ENCODE measurements at places on chromosomes 16 and 17. TPM values are rescaled to one million over a fixed set of nuclear protein-coding genes. Genes with fewer than 3 reads are reported as not detected.

- H3K27me3 ChIP-seq = no peaks in the 10 kb centered on the region
- peak overlapping the region; percentile 93 for H3K4me3 ChIP-seq
- H3K4me1 ChIP-seq = peaks cover 55% of the 10 kb centered on the region
- no peaks in the 10 kb centered on the region for H3K36me3 ChIP-seq
Measured at GRCh38 chr17:1491443-1492248, 840 bp downstream of the MYO1C start.

GRCh38 chr16:78638371-78638770 lies 538.9 kb downstream of the WWOX start:
- H3K36me3 ChIP-seq = no peaks in the 10 kb centered on the region
- H3K27ac ChIP-seq = no peak overlapping the region
- no peak overlapping the region for H3K4me3 ChIP-seq

The HSD17B2 gene
- total RNA-seq = not detected

DNA sequence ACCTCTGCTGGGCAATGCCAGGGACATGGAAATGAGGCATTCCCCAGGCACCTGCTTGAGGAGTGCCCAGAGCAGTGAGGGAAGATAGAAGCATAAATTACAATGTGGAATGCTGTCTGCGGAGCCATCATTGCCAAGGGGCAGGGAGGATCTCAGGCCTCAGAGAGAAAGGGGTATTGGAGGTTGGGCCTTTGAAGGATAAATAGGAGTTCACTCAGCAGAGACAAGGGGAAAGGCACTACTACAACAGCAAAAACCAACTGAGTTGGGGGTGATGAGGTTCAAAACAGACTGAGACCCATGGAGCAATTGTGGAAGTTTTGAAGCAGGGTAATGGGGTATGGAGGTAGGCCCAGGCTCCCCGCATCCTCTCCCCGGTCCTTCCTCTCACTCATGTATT lies 32.8 kb downstream of the SREBF1 start:
- peaks cover 18% of the 10 kb centered on the region for H3K4me1 ChIP-seq
- 0 out of 2 replicates have a peak overlapping the region, but pooled peaks have one; percentile 9 for H3K27ac ChIP-seq
- DNase-seq = no peak
- no peak overlapping the region for H3K4me3 ChIP-seq
- H3K36me3 ChIP-seq = peaks cover 2% of the 10 kb centered on the region

DNA sequence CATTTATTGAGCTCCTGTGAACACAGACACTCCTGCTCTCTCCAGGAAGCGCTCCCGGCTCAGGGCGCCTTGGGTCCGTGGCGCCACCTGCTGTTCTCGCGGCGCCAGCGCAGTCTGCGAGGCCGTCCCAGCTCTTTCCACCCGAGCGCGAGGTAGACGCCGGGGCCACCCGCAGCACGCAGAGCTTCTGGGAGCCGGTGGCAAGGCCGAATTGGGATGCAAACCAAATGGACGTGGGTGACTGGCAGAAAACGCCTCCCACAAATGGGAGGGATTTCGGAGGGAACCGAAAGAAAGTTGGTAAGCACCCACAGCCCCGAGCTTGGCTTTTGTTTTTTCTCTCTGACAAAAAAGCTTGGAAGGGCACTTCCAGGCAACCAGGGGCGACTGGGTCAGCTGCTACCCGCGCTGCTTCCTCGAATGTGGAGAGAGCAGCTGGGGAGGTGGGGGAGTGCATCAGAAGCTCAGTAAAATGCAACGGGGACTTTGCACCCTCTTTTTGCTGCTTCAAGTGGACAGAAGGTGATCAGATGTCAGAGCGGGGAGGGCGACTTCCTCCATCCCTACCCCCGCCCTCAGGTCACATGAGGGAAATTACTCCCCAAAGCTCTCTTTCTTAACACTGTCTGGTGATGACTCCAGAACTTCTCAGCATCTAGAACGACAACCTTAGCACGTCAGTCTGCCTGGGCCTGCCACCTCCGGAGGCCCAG lies 13.5 kb upstream of the N4BP1 start:
- H3K27me3 ChIP-seq = no peaks in the 10 kb centered on the region
- DNase-seq = peak; percentile 46
- no peaks in the 10 kb centered on the region for H3K36me3 ChIP-seq
- peak overlapping the region; percentile 43 for H3K4me3 ChIP-seq

GRCh38 chr17:76538281-76538931 lies 897 bp upstream of the CYGB start:
- H3K4me3 ChIP-seq = no peak overlapping the region
- H3K27me3 ChIP-seq = no peaks in the 10 kb centered on the region
- no peak for DNase-seq
- H3K4me1 ChIP-seq = peaks cover 8% of the 10 kb centered on the region

Data from HCT116 (cell line).